ENCODE measurements at places on chromosomes 3 and 15.

GRCh38 chr3:31839144-31839917 is 141.7 kb downstream of the OSBPL10 start:
- H3K36me3 ChIP-seq: no peaks in the 10 kb centered on the region
- no peak for DNase-seq
- no peak overlapping the region for H3K4me3 ChIP-seq
- no peaks in the 10 kb centered on the region for H3K27me3 ChIP-seq
- H3K27ac ChIP-seq: no peak overlapping the region

GRCh38 chr15:63582718-63583426 is 14.3 kb upstream of the FBXL22 start:
- H3K27me3 ChIP-seq: no peaks in the 10 kb centered on the region
- DNase-seq: no peak

DNA sequence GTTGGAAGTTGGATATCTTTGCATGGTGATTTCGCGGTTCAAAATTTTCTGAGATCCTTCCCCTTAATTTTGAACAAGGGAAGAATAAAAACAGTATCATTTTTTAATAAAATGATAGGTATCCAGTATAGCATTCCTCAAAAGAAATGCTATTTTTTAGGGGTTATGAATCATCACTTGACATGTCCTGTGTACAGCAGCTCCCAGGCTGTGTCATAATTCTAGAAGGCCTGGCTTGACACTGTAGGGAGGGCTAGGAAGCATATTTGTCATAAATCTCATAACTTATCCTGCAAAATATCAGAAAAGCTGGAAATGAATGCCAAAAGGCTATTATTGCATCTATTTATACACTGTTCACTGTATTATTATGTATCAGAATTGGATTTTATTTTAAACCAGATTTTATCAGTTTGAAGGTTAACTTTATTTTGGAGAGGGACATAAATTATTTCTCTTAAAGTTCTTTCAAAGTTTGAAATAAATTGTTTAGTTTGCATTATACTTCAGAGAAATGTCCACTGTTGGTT is 539.1 kb upstream of the ROBO2 start:
- no peak overlapping the region for H3K4me3 ChIP-seq
- no peak for DNase-seq
- no peaks in the 10 kb centered on the region for H3K27me3 ChIP-seq
- H3K4me1 ChIP-seq: no peaks in the 10 kb centered on the region

DNA sequence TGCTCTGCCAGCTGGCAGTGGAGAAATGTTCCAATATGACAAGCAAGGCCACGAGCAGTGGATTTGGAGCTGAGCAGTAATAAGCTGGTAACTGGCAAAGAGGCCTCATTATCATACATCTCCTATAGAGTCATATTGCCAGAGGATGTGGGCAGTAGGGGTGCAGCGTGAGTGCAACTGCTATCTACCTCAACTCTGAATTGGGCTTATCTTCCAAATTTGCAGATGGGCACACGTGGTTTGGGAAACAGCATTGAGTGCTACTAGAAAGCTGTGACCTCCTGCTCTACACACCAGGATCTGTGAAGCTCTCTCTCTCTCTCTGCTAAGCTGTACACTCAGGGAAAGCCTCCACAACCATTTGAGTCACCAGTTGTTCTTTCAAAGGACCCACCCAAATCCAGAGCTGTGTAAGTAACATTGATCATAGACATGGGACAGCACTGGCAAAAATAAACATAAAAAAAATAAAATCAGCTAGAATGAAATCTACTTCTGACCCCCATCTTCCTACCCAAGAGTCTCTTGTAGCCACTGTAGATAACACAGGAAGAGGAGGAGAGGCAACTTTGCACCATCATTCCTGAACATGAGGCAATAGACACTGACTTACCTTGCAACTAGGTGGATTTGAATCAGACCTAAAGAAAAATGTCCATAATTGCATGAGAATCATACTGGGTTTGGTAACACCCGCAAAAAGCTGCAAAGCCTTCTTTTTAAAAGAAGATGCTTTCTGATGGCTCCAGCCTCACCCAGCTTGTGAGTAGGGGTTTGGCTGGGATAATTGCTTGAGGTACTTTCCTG is 82.9 kb upstream of the THBS1 start:
- no peak for DNase-seq
- H3K4me1 ChIP-seq: peaks cover 18% of the 10 kb centered on the region
- H3K36me3 ChIP-seq: no peaks in the 10 kb centered on the region
- no peak overlapping the region for H3K27ac ChIP-seq
- H3K27me3 ChIP-seq: no peaks in the 10 kb centered on the region
